ENCODE measurements at places on chromosomes 4 and X.

DNA sequence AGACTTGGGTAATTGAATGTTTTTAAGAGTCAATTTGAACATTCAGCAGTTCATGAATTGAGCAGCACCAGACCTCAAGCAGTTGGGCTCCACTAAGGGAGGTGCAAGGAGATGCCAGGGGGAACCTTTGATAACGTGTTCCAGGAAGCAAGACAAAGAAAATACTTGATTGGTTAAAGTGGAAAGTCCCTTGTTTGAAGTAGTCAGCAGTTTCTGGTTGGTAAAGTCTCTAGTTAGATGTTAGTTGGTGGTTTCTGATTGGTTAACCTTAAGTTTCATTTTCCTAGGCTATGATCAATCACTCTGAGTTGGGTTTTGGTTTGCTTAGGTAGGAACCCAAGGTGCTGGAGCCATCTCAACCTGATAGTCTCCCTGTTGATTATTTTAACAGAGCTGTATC, 4.0 kb downstream of the HERC6 start:
- DNase-seq = peak; percentile 47

DNA sequence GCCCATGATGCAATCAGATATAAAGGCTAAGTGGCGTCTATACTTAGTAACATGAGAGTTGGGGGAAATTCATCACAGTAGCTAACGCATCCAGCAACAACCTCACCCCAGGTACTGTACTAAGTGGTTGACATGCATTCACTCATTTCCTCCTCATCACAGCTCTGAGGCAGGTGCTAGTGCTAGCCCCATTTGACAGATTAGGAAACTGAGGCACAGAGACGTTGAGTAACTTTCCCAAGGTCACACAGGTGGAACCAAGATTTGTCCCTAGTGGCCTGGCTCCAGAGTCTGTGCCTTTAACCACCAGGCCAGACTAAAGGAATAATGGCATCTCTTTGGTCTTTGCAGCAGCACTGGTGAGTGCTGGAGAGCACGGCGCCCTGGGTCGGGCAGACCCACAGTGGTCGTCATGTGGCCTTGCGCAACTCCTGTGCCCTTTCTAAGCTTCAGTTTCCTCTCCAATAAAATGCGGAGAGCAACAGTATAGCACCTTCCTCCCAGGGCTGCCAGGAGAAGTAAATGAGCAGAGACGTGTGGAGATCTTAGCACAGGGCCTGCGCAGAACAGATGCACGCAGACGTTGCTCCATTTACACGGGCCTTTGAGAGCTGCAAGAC, 186.4 kb downstream of the BCOR start:
- DNase-seq = no peak

- no peak for DNase-seq
These were observed 5.8 kb downstream of the SRPX2 start for GRCh38 chrX:100649550-100650356.

DNA sequence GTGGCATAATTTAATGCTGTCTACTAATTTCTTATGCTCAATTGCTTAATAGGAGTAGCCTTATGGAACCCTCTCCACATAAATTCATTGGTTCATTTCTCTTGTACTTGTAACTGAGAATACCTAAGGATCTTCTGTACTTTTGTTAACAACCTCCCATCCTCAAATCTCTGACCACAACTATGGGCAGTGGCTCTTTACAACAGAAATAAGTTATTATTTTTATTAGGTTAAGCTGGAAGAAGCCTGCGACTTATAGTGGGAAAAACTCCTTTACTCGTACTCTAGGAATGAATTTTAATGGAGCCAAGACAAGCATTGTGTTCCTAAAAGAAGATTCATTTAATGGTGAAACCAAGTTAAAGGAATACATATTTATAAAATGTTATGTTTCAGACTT, 337.1 kb upstream of the CTSO start:
- DNase-seq = no peak

DNA sequence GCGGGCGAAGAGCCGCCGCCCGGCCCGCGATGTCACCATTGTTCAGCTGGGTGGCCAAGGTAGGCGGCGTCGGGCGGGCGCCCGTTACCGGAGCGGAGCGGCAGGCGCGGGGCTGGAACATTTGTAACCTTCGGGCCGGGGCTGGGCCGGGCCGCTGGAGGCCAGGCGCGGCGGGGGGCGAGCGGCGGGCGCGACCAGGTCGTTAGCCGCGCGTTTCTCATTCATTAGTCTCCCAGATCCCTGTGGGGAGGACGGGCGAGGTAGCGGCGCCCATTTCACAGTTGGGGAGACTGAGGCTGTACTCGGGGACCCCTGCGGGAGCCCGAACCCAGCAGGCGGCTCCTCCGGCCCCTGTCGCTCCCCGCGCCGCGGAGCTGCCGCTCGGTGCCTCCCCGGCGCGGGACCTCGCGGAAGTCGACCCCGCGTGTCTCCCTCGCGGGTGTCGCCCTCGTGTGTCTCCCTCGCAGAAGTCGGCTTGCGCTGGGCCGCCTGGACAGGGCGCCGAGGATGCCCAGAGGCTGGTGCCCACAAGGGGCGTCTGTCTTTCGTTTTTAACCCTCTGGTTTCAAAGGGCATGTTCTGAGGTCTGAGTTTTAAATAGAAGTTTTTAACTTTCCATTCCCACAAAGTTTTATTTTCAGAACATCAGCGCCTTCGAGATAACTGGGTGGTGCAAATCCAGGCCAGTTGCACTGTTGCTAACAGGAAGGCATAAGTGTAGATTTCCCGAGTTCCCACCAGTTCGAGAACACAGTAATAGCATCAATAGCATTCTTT, 17.5 kb downstream of the PTTG2 start:
- DNase-seq = no peak

- DNase-seq = no peak
These were observed 139.2 kb downstream of the NWD2 start for GRCh38 chr4:37383579-37384229.

GRCh38 chrX:133215747-133216146, 2.4 kb downstream of the TFDP3 start:
- DNase-seq = no peak

GRCh38 chr4:80140194-80140593, 57.1 kb upstream of the PRDM8 start:
- no peak for DNase-seq

DNA sequence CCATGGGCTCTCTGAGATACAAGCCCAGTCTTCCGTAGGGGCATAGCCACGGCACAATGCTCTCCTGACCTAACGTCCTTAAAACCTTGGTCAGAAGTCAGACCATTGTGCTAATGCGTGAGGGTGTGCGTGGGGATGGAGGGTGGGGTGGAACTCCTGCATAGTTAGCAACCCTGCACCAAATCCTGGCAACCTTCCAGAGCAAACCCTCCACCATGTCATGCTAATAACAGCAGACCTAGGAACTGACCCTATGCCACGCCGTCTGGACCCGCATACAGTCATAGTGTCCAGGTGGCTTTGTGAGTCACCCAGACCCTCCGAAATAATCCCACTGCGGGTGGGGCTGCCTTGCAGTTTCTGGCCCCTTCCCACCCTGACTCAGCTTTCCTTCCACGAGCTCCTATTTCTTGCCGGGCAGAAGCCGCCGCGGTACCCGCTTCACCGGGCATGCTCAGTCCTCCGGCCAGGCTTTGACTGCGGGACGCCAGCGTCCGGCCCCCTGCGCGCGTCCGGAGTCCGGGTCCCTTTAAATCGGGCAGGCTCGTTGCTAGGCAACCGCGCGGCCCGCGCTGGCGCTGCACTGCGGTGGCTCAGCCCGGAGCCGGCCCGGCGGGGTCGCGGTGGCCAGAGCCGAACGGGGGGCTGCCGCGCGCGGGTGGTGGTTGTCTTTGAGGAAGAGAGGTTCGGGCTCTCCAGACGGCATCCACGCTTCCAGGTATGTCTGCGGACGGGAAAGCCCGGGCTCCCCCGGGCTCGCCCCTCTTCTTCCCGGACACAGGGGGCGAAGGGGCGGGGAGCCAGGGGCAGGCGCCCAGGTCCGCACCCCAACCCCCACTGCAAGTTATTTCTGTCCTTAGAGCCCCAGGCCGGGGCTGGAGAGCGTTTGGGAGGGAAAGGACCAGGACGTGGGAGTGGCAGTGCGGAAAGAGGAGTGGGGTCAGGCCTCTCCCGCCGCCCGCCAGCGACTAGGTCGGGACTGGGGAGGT, at the start of gene CCDC160:
TSS of gene CCDC160 (plus strand) at position 557 of the 989 bp plus-strand sequence. CDS start 7,619 bp downstream, outside the sequence.
- DNase-seq = no peak

DNA sequence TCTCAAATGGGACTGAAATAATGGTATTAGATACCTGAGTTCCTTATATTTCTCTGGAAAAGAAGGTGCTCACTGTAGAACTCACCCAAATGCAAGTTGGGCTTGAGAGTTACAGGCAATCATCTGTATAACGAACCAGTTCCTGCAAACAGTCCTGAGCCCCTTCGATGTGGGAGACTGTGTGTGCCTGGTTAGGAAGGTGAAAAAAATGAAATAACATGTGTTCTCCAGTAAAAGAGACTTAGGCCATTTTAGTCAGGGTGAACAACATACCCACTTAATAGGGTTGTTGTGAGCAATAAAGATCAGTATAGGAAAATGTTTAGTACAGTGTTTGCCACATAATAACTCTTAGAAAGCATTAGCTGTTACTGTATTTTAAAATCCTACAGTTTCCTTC, 23.4 kb downstream of the STIM2 start:
- no peak for DNase-seq

- DNase-seq = no peak
These were observed 2.0 kb downstream of the BCOR start for GRCh38 chrX:40095583-40096394.

- no peak for DNase-seq
These were observed 4.5 kb downstream of the GJB1 start for GRCh38 chrX:71227370-71228062.

- DNase-seq = no peak
These were observed 480.3 kb upstream of the GRIA3 start for GRCh38 chrX:122703762-122704161.

- DNase-seq = no peak
These were observed 6.1 kb downstream of the HOPX start for GRCh38 chr4:56674984-56675383.

- DNase-seq = no peak
These were observed 15.5 kb downstream of the PFKFB1 start for GRCh38 chrX:54978448-54978847.

GRCh38 chr4:118265312-118266144, 87.3 kb downstream of the PRSS12 start:
- DNase-seq = no peak

- peak; percentile 61 for DNase-seq
These were observed at the start of gene SEPTIN6 for GRCh38 chrX:119693040-119693995. Gene SEPTIN6, minus strand, starts transcription at chrX:119693168. Its CDS starts 63 bp downstream, at chrX:119693105.

GRCh38 chr4:34861666-34862065, 1382.6 kb downstream of the ARAP2 start:
- DNase-seq = no peak

GRCh38 chr4:107318078-107318477, 282.0 kb upstream of the DKK2 start:
- no peak for DNase-seq

GRCh38 chr4:176575141-176575730, 217.5 kb downstream of the VEGFC start:
- no peak for DNase-seq

DNA sequence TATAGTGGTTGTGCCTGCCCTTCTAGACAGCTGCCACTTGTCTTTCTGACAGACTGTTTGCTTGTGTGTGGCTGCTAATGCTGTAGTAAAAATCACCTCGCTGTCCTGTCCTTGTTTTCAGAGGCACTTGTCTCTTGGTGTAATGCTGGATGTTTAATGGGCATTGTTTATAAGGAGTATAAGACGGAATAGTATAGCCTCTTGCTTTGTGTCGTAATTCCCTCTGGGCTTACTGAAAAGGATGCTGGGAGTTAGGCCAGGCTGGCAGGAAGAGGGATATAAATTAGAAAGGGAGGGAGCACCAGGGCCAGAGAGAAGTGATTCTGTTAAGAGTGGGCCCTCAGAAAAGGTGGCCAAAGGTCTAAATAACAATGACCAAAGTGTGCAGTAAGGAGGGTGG, 29.0 kb downstream of the NHS start:
- no peak for DNase-seq

- DNase-seq = no peak
These were observed 140.0 kb upstream of the HCCS start for GRCh38 chrX:10971176-10971575.

DNA sequence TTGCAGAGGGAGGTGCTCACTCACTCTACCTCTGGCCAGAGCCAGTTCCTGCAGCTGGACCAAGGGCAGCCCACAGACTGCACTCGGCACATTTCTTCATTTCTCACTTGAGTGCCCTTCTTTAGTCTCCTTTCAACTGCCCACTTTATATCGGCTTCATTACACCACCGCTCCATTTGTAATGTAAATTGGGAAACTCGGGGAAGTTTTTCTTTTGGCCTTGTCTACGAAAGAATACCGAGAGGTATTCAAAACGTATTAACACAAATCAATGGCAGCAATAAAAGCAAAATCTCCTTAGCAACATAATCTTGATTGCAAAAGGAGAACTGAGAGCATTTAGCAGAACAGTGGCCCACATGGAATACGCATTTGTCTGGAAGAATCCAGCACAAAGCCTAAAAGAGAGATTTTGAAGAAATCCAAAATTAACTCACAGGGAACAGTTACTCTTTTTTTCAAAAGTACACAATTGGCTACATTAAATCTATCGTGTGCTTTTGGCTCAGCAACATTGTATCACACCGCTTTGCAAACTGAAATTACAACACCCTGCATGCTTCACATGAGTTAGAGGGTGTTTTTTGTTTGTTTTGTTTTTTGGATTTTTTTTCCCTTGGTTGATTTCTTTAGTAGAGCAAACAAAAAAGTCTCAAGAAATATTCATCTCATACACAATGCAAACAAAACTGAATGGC, 62.6 kb downstream of the CHIC2 start:
- DNase-seq = no peak

GRCh38 chrX:39456894-39457604, 640.7 kb downstream of the BCOR start:
- no peak for DNase-seq

DNA sequence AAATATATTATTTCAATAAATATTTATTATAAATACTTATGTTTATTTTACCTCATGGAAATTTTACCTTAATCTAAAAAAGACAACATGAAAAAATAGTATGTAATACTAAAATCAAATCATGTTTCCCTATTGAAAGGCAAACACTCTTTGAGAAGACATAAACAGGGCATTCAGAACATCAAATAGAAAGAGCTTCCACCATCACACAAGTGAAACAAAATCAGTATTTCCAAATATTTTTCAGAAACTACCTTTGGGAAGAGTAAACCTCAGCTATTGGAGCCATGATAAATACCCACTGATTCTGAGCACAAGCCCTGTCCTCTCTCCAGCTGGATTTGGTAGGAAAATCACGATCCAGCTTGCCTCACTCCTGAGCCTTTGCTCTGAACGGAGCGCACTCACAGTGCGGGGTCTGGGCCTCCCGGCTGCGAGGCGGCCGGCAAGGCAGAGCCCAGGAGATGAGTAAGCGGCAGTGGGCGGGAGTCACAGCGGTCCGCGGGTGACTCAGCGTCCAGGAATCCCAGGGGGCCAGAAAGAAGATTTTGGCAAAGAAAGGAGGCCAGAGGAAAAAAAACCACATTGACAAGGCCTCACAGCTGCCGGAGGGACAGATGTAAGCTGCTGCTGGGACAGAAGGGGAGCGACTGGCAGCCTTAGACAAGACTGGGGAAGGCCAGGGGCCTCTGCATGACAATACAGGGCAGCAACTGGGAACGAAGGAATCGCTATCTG, 14.7 kb upstream of the ANXA5 start:
- peak; percentile 7 for DNase-seq

Measured in GM12864 (cell line).